ENCODE measurements at places on chromosomes 2 and 18.

DNA sequence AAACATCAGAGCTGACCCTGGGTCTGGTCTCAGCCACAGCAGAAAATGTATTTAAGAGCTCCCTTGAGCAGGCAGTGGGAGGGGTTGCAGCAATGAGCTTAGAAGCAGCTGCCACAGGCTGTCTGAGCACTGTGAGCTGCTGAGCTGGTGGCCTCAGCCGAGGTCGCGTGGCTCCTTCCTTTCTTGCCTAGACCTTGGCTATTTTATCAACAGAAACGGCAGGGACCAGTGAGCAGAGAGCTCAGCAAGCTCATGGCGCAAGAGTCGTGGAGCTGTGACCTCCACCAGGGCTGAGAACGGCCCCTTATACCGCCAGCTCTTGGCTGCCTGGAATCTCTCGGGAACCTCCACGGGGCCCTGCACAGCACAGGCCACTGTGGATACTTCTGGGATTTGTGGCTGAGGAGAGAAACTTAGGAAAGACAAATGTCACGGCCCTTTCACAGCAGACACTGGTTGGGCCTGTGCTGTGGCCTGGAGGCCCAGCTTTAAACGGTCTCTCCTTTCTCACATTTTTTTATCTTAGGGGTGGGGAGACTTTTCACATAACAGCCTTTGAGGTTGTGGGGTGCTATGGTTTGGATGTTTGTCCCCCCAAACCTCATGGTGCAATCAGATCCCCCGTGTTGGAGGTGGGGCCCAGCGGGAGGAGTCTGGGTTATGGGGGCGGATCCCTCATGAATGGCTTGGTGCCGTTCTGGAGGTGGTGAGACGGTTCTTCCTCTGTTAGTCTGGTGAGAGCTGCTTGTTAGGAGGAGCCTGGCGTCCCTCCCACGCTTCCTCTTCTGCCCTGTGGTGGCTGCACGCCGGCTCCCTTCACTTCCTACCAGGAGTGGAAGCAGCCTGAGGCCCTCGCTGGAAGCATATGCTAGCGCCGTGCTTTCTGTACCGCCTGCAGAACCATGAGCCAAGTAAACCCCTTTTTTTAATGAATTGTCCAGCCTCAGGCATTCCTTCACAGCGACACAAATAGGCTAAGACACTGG is 1.7 kb downstream of the ALLC start:
- no peak for DNase-seq

DNA sequence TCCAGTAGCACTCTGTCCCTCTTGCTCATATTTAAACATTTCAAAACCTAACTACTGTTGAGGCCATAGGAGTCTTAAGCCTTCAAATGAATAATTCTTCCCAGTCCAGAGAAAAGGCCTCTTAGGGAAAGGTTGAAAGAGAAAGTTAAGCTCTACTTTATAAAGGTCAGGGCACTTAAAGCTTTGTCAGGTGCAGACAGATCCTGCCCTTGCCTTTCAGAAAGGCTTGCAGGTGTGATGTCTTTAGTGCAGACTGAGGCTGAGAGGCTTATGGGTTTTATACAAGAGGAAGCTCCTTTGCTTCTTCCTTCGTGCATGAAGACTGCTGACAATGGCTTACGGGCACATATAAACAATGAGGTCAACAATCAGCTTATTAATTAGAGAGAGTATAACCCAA is 105.0 kb upstream of the LINC00305 start:
- no peak for DNase-seq

DNA sequence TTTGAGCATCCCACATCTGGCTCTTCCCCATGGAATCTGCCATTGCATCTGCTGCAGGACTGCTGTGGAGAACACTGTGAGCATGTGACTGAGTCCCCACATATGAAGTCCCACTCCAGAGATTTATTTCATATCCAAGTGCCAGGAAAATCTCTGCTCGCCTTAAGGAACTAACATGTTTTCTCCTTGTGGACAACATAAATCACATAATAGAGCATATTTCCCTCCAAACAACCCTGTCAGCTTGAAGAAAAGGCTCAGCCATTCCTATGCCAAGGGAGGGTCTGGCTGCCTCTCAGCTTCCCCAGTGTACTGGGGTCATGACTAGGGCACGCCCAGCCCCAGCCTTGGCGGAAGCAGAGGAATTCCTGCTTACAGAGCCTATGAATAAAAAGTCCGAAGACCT is 193.7 kb downstream of the DNER start:
- DNase-seq, result no peak

DNA sequence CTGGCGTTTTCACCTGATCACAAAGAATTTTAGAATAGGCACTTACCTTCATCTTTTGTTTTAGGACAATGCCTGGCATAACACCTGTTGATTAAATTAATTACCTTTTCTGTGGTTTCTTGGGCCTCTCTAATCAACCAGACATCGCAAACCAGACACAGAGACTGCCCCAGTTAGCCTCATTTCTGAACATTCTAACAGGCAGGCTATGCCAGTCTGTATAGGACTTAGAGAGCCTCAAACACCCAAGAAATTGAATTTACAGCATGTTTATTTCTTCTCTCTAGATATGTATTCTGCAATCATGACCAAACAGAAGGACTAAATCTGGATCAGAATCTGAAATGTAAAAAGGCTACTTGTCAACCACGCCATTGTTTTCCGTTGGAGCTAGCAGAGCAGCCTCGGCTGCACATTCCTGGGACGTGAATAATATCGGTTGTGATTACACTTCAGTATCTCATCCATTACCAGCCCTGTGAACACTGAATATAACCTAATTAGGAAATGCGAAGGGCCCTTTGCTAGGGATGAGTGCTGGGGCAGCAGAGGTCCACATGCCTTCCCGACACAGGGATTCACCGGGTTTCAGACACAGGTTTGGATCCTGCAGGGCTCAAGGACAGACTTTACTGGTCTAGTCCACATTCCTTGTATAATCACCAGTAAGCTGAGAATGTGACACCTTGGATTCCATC is 17.5 kb upstream of the CDC42EP3 start:
- no peak for DNase-seq
